ENCODE measurements at places on chromosomes 7 and 10.

DNA sequence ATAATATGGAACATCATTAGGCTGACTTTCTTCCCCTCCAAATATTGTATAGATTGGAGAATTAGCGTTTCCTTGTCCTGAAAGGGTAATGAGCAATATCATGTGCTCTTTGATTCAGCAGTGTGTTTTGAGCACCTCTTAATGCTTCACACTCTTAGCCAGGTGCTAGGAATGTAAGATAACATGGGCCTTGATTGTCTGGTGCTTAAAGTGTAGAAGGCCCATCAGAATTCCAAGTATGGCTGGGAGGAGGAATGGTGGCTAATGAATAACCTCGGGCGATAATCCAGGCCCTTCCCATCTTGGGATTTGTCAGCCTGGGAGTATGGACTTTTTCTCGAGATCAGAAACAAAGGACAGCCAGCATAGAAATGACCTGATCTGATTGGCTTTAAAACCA, 8.6 kb downstream of the TSPAN13 start:
- DNase-seq: no peak

DNA sequence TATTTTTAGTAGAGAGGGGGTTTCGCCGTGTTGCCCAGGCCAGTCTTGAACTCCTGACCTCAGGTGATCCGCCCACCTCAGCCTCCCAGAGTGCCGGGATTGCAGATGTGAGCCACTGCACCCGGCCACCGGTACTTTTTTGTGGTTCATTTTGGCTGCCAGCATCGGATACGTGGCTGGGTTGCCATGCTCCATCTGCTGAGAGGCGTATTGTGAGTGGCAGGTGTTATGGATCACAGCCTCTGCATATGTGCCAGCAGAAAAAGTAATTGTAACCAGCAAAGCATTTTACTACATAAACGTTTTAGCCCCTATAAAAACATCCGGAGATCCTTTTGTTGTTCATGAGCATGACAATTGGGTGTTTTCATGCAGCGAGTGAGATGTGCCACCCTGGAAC, 7.1 kb downstream of the FOXK1 start:
- no peak for DNase-seq

DNA sequence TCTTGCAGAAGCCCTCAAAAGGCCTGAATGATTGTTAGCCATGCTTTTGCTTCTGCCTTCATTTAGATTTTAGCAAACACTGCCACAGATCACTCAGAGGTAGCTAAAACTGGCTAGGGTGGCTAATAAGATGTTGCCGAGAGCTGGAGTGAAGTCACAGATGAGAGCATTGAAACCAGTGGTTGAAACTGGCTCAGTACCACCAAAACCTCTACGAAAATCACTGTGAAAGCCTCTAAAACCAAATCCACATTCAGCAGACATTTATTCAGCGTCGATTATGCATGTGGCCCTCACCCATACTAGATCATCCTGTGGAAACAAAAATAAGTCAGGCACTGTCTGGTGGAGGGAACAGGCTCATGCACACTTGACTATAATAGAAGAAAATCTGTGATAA, 50.8 kb downstream of the PIK3CG start:
- no peak for DNase-seq

- no peak for DNase-seq
These were observed 177.4 kb downstream of the SFMBT2 start for GRCh38 chr10:7233259-7233991.

DNA sequence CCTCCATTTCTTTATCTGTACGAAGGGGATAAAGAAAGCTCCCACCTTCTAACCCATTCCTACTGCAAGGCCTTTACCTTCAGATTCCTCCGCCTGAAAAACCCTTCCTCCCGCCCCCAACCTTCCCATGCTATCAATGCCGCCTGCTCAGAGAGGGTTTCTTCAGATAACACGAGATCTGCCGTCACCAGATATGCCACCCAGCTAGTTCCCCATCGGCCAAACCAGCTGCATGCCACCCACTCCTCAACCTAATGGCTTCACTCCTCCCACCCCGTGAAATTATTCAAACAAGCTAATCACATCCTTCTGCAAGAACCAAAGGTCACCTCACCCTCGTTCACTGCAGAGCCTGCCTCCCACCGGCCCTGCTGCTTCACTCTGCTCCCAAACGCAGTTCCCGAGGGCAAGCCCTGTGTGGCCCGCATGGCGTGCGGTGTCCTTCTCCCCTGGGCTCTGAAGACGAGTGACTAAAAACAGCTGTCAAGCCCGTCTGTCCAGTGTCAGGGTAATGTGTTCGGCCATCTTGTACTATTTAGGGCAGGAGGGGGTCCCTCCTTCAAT, 46.8 kb upstream of the TMEM213 start:
- no peak for DNase-seq

DNA sequence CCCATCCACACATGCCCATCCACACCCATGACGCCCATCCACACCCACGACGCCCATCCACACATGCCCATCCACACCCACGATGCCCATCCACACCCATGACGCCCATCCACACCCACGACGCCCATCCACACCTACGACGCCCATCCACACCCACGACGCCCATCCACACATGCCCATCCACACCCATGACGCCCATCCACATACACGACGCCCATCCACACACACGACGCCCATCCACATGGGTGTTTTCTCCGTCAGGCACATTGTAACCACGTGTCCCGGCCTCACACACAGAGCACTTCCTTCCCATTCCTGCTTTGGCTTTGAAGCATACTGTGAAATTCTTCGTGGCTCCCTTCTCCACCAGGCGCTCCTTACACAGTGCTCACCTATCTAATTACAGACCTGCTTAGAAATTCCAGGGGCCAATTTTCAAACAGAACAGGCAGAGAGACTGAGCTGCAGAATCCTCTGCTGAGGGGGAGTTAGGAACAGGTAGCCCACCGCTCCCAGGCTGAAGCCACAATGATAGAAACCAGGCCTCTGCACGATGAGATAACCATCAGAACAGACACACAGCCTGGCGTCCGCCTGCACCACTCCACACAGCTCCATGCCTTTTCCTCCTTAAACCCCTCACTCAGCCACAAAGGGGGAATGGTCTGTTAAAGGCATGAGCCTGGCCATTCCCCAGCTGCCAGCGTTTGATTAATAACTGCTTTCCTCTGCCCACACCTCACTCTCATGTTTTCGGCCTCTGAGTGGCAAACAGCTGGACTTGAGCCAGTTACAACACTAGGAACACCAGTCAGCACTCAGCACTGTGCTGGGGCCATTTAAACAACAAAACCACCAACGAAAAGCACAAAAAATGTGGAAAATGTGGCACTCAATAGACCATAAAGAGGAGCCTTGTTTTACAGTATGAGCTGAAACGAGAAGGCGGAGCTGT, 501.6 kb downstream of the PTPRN2 start:
- no peak for DNase-seq

GRCh38 chr7:84021292-84021908, 173.2 kb downstream of the SEMA3A start:
- no peak for DNase-seq

GRCh38 chr10:59557052-59557451, 152.6 kb downstream of the SLC16A9 start:
- DNase-seq: no peak

DNA sequence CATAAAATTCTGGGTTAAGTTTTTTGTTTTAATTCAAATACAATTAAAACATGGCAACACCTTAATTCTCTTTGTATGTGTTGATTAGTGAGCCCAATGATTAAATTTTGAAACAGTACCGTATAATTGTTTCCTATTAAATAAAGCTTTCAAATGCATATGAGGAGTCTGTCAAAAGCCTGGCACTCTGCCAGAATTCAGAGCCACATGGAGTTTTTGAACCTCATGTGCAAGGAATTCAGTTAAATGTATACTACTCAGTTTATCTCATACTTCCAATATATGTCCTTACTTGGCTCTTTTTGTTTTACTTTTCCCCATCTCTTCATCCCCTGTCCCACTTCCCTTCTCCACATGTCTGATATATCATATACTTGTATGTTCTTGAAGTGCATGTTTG, 165.6 kb upstream of the FAM3C start:
- DNase-seq: no peak

- no peak for DNase-seq
These were observed 78.8 kb downstream of the PROSER2 start for GRCh38 chr10:11901833-11902475.

DNA sequence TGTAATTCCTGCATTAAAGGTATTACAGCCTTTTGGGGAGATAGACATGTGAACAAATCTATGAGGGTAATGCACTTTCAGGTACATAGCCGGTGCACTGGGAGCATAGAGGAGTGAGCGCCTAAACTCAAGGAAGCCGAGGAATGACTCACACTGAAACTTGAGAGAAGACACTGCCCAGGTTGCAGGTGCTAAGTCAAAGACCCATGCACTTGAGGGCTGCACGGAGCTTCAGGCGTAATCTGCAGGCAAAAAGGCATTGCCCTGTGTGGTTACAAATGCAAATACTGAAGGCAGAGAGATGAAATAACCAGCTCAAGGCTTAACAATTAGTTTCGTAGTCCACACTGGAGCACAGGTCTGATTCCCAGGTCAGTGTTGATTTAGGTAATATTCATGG, 51.0 kb upstream of the OSBPL3 start:
- DNase-seq: peak; percentile 40

DNA sequence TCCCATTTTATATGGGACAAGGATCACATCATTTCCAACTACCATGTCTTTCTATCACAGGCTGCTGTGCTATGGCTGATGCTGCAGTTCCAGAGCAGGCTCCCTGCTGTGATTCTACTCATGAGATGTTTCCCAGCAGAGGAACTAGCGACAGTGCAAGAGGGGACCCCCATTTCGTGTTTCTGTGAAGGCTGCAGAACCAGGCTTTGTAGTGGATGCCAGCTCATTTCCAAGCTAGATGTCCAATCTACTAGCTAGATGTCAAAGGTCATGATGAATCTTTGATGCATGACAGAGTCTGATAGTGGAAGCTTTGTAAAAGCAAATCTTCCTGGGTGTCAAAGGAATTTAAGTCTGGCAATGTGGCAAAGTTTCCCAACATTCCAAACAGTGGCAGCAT, 21.2 kb upstream of the MYO3A start:
- DNase-seq: no peak

DNA sequence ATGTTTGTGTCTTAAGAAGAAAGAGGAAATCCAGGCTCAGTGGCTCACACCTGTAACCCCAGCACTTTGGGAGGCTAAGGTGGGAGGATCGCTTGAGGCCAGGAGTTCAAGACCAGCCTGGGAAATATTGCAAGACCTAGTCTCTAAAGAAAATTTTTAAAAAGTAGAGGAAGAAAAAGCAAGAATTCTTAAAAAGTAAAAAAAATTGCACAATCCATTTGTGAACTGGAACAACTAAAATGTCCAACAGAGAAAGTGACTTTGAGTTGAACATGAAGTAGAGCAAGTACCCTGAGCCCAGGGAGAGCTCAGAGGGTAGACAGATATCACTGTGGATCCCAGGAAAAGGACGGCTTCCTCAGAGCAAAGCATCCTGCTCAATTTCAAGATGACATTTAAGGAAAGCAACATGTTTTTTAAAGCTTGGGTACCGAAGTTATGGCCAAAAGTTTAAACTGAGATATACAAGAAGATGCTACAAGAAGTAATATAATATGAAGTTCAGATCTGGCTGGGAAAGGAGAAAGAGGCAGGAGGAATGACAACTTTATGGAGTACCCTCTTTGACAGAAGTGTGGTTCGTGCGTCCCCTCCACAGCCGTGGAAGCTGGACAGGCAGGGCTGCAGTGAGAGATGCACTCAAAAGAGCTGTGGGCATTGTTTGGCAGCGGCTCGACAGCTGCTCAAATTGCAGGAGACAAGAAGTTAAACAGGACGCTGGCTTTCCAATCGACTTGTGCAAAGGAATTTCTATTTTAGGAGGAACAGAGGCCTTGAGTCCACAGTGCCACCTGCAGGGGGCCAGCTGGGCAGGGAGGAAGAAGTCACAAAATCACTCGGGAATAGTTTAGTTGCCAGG, 201.3 kb downstream of the JCAD start:
- no peak for DNase-seq

DNA sequence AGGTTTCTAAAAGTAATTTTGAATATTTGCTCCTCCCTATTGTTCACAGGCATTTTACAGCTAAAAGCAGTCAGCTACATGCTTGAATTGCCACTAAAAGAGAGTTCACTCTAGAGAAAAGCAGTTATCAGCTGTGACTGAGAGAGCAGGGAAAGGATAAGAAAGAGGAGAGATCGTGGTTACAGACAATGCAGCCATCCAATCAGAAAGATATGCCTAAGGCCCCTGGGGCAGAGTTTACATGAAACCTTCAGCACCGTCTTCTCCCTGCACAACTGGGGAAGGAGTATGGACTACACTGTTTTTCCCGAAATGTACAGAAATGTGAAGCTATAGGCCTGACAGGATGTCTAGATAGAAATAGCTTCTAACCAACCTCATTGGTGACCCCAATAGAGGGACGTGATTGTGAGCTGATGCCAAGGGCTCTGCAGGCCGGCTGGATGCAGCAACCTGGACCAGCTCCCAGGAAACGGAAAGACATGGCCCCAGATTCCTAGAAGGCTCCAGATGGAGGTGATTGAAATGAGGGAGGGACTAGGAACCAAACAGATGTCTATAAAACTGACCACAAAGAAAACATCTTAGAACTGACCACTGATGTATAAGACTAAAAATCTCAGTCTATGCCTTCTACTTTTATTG, 3.2 kb upstream of the VSTM4 start:
- no peak for DNase-seq

GRCh38 chr7:90777465-90777864, 181.3 kb downstream of the CDK14 start:
- DNase-seq: no peak
